ENCODE measurements at places on chromosomes 1 and 21.
A peak's percentile ranks its signal among the peaks of the same experiment; 100 is the strongest.

DNA sequence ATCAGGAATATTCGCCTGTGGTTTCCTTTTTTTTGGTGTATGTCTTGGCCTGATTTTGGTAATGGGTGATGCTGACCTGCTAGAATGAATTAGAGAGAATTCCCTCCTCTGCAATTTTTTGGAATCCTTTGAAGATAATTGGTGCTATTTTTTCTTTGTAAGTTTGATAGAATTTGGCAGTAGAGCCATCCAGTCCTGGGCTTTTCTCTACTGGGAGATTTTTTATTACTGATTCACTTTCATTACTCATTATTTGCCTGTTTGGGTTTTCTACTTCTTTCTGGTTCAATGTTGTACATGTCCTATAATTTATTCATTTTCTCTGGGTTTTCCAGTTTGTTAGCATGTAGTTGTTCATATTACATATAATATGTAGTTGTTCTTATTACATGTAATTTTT lies 48.7 kb downstream of the NTMT2 start:
- no peak for DNase-seq

- no peak for DNase-seq
Measured at GRCh38 chr1:33608825-33609400, 136.5 kb downstream of the ZSCAN20 start.

- no peak for DNase-seq
Measured at GRCh38 chr21:31678478-31678877, 19.0 kb downstream of the SOD1 start.

GRCh38 chr1:221040691-221041285 lies 161.5 kb downstream of the HLX start:
- no peak for DNase-seq

DNA sequence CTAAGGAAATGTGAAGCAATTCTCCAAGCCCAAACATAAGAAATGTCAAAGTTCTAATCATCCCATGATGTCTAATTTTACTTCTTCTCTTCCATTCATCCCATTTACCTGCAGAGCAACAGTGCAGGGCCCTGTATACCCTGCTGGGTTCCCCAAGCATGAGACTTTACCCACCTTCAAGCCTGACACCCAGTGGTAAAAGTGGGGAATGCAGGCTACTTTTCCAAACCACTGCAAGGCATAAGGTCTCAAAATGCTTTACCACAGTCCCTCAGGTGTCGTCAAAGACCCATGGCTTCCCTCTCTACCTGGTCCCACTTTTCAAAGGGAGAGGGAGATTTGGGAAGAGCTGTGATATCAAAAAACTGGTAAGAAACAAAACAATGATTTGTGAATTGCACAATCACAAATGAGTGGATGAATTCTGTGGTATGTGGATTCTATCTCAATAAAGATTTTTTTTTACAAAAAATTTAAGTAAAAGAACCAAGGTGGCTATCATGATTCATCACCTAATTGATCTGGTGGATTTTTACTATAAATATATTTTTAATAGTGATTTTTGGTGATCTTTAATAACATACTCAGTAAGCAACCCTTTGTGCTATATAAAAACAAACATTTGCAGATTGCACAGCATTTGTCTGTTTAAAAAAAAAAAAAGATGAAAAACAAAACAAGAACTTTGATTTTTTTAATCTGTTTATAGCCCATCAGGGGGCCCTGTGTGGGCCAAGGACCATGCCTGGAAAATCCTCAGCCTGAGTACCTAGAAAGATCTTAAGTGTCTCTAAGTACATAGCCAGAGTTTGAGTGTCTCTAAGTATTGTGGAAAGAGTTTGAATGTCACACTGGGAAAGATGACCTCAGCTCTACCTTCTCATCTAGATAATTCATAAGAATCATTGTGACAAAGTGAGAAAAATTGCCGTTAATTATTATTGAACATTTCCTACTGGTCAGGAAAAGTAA lies 73.1 kb upstream of the GJB5 start:
- no peak for DNase-seq

- DNase-seq: no peak
Measured at GRCh38 chr1:46061146-46061545, 71.3 kb downstream of the PIK3R3 start.

DNA sequence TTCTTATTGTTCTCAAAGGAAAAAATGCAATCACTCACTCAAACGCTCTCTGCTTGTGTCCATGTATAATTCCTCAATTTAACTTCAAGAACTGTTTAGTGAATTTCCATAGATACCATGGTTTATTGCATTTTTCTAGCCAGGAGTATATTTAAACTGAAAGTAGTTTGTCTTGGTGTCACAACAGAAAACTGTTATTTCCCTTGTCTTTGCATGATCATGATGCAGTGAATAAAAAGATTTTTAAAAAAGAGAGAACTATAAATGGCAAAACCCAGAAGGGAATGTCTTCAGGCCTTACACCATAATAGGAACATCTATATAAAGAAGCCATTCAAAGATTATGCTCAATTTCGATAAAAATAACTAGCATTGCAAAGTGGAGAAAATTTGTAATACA lies 523.5 kb upstream of the ADGRL4 start:
- no peak for DNase-seq

- peak; percentile 52 for DNase-seq
Measured at GRCh38 chr1:25099343-25099951, 132.9 kb downstream of the SYF2 start.

DNA sequence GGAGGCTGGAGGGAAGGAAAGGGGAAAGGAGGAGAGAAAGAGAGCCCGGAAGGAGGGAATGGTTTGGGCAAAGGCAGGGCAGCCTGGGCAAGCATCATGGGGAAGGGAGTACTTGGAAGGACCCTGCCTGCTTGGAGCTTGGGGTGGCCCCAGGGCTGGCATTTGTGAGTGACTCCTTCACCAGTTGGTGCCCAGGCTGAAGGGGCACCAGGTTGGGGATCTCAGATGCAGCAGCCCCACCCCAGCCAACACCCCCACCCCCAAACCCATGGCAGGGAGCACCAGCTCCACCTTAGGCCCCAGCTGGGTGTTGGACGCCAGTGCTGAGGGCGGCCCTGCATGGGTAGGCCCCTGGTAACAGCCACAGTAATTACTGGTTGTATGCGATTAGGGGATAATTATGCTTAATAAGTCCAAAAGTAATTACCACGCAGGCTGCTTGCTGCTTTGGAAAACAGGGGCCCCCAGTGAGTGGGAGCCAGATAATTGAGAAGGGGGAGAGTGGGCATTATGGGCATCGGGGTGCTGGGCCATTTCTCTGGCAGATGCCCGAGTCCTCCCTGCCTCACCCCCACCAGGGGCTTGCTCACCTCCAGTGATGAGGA lies 78.3 kb downstream of the VWA5B1 start:
- DNase-seq: no peak
